ENCODE measurements at places on chromosomes 5 and 9.

GRCh38 chr5:100889165-100889743 lies 13.8 kb downstream of the ST8SIA4 start:
- DNase-seq, result no peak

GRCh38 chr9:79023134-79023580 lies 548.6 kb upstream of the TLE4 start:
- no peak for DNase-seq

GRCh38 chr9:87793292-87793691 lies 67.4 kb downstream of the CTSL start:
- DNase-seq, result no peak

DNA sequence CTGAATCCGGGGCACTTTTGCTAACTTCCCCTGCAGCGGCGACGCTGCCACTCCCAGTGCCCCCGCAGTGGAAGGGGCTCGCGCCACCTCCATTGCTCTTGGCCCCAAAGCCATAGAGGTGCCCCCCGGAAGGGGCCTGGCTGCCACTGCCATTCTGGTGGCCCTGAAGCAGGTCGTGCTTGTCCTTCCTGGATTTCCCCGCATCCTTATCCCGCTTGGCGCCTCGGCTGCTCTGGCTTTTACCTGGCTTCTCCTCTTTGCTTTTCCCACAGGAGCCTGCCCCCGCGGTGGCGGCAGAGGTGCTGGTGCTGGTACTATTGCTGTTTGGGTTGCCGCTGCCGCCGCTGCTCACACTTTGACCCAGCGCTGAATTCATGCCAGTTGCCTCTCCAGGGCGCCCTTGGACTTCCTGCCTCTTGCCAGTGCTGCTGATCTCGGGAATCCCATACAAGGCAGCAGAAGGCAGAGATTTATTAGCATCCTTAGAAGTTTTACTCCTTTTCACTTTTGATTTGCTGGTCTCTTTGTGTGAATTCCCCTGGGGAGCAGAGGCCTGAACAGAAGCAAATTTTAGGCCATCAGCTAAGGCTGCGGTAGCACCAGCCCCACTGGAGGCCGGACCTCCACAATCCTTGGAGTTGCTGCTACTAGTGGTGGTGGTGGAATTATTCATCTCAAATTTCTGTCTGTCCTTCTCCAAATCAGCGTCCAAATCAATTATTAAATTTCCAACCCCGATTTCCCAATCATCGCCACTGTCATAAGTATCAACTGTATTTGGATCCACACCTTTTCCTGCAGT lies 2.1 kb downstream of the ZNF608 start:
- DNase-seq, result peak; percentile 62

- DNase-seq, result no peak
These were observed 12.7 kb upstream of the TGFBI start for GRCh38 chr5:136015966-136016650.

DNA sequence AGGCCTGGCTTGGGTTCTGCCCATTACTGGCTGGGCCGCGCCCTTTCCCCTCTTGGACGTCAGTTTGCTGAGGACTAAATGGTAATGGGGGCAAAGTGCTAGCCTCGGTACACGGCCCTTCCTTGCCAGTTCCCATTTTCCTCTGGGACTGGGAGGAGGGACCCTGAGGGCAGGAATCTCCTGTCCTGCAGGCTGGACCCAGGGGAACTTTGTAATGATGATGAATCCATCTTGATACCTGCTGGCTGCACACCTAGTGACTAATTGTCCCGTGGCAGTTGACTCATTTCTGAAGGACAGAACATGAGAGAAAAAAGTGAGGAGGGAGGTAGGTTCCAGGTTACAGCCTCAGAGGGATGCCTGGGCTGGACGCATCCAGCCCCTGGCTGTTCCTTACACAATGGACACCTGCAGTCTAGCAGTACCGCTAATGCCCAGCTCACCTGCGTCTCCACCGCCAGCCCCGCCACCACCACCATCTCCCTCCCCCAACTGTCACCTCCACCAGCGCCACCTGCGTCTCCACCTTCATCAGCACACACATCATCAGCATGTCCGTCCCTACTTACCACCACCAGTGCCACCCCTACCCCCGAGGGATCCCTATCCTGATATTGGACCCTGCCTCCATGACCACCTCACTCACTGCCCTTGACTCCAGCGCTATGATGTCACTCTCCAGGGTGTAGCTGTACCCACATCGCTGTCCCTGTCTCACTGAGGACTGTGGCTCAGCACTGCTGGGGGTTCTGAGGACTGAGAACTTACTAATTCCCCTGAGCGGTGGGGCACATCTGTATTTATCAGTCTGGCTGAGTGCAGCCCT lies 4.3 kb downstream of the CDHR2 start:
- DNase-seq, result peak; percentile 22

- DNase-seq, result peak; percentile 78
These were observed 24.0 kb upstream of the KLF9 start for GRCh38 chr9:70438341-70438928.

DNA sequence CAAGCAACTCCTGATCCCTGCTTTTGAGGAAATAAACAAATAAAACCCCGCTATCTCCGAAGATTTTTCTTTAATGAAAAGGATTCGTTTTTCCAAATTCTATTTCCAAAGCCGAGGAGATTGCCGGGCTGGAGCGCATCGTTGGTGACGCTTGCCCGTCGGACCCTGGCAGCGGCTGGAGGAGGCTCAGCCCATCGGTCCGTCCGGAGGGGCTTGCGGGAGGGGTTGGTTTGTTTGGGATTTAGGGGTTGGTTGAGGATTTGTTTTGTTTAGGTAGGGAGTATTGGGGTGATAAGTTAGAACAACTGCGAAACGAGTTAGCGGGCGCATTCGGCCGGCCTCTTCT lies 20.8 kb downstream of the URM1 start:
- no peak for DNase-seq

Measured in NCI-H82 (cell line).